Kasumi-1 (cell line): ENCODE measurements at places on chromosomes 12 and 14.

- DNase-seq: no peak
Measured at GRCh38 chr14:68172216-68172615, 352.6 kb downstream of the RAD51B start.

- no peak for DNase-seq
Measured at GRCh38 chr14:49754570-49755097, 13.3 kb upstream of the KLHDC2 start.

GRCh38 chr12:117363953-117364486, 2.6 kb upstream of the NOS1 start:
- no peak for DNase-seq

DNA sequence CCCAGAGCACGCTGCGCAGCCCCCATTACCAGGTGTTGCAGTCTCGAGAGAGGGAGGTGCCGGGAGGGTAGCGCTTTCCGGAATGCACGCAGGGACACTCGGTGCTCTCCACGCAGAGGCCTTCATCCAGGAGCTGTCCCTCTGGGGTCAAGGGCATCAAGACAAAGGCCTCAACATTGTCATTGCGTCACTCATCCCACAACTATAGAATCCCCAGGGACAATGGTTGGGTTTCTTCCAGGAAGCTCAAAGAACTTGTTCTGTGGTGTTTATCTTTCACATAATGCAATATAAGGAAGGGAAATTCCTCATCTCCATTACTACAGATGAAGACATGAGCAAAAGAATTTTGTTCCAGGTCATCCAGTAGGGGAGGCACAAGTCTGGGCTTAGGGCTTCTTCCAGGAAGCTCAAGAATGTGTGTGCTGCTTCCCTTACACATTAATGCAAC, 52.1 kb downstream of the VWF start:
- no peak for DNase-seq

DNA sequence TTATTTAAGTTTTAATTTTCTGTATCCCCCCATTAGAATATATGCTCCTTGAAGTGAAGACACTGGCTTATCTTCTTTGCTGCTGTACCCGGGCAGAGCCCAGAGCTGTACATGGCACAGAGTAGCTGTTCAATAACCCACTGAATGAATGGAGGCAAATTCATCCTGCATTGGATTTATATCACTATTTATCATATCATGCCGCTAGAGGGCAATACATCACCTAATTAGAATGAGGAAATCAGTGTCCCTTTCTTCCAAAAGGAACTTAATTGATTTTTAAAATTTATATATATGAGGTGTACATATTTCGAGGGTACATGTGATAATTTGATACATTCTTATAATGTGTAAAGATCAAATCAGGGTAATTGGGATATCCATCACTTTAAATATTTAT, 89.2 kb upstream of the TMEM260 start:
- DNase-seq: peak; percentile 45
